Cortex of kidney (tissue), 1 donor: ENCODE measurements at places on chromosomes 11 and 22.

DNA sequence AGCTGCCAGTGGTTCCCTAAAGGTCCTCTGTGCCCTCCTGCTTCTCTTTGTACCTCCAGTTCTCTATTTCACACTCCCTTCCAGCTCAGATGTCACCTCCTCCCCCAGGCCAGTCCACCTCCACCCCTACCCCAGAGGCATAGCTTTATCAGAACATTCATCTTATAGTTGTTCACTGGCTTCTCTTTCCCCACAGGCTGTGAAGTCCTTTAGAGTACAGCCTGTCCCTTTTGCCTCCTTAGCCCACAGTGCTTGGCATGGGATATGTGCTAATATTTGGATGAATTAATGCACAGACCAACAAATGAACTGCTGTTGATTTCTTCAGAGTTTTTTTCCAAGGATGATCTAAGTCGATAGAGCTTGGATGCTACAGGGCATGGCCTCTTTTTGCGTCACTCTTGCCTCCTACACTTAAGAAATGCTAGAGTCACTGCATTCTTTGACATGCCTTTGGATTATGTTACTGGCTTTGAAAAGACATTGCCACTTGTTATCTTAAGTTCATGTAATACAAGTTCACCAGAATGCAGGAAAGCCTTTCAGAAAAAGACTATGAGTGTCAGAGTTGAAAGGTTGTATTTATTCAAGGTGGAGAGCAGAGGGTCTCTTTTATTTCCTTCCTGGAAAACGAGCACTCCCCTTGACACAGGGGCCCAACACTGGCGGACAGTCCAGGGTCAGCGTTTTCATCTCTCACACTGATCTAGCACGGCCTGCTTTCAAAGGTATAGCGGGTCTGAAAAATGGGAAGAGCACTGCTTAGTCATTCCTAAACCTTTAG is 75.7 kb downstream of the PISD start:
- no peak for DNase-seq

DNA sequence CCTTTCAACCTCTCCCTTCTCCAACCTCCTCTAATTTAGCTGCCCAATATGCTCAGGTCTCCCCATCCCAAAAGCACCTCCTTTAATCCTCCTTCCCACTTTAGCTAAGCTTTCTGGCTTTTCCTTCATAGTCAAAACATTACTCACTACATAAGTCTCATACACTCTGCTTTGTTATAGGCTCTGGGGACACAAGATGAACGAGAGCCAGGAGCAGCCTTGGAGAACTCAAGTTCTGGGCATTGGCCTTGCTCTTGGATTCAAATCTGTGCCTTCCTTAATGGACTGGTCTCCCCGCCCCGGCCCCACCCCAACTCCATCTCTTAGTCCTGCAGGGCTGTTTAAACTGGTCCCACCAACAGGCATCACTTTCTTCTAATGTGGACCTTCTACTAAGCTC is 11.4 kb upstream of the HPX start:
- DNase-seq = no peak

DNA sequence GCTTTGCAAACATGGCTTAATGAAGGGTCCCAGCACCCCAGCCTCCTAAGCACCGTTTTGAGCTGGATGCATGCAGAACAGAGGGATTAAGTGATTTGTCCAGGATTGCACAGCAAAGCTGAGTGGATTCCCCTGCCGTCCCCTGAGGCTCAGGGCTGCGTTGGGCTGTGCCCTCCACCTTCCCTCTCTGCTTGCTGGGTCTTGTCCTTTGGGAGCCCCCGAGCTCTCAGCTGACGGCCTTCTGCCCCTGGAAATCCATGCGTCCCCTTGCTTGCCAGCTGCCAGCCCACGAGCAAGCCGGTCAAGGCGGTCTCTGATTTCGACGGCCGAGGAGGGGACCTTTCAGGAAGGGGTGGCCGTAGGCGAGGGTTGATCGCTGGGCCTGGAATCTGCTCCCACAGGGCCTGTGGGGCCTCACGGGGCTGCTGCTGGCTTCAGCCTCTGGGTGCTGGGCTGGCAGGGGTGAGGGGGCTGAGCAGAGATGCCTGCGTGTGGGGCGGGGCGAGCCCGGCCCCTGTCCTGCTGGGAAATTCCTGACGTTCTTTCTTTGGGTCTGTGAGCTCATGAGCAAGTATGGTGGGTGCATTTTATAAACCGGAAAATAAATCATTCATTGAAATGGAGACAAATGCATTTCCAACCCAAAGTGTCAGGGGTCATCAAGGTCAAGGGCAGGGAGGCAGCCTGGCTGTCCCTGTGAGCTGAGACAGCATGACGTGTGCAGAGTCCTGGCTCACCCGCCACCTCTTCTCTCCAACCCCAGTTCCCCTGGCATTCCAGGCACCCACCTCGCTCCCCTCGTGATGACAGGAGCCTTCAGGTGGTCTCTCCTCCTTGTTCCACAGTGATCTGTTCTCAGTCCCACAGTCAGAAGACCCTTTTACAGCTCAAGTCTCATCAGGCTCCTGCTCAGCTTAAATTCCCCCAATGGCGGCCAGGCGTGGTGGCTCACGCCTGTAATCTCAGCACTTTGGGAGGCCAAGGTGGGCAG is 28.1 kb downstream of the FGF4 start:
- DNase-seq = no peak

- no peak for DNase-seq
Observed at GRCh38 chr22:49719046-49719445, 108.6 kb downstream of the BRD1 start.

DNA sequence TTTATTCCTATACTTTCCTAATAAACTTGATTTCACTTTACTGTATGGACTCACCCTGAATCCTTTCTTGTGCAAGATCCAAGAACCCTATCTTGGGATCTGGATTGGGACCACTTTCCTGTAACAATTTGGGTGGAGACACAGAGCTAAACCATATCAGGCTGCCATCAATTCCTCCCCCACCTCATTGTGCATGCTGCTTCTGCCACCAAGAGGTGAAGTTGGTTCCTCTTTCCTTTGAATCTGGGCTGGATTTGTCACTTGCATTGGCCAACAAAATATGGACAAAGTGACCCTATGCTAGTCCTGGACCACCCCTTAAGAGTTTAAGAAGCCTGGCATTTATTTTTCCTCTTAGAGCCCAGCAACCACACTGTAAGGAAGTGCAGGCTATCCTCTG is 39.4 kb upstream of the CEP295 start:
- no peak for DNase-seq

DNA sequence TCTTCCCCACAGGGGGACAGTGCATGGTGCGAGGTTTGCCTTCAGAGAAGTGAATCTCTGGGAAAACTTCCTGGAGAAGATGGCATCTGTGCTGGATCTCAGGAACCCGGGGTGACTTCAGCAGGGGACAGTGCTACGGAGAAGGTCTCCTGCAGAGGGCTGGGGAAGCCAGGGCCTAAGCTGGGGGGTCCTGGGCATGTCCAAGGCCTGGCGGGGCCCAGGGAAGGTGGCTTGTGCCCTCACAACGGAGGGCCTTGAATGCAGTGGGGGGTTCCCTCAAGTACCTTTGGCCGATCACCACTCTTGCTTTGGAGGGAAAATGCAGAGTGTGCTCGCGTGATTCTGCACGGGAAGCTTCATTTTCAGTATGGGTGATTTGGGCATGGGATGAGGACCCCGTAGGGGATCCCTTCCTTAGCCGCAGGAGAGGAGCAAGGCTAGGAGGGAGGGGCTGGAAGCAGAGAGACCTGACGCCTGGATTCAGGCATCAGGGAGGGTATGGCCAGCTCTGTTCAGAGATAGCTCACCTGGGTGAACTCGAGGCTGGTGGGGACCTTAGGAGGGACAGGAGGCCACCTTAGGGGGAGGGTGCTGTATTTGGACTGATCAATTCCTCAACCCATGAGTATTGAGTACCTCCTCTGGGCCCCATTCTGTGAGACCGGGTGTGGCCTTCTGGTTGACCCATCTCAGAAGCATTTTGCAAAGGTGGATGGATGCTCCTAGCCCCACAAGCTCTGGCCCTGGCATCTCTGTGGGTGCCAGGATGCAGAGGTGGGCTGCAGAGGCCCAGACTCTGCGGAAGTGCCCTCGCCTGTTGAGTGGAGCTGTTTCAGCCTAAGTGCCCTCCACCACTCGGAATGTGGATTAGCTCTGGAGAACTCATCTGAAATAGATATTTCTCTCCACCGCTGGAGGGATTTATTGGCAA is 529.4 kb downstream of the TBC1D22A start:
- no peak for DNase-seq

GRCh38 chr22:22856364-22856763 is 31.3 kb upstream of the IGLL5 start:
- DNase-seq = no peak

DNA sequence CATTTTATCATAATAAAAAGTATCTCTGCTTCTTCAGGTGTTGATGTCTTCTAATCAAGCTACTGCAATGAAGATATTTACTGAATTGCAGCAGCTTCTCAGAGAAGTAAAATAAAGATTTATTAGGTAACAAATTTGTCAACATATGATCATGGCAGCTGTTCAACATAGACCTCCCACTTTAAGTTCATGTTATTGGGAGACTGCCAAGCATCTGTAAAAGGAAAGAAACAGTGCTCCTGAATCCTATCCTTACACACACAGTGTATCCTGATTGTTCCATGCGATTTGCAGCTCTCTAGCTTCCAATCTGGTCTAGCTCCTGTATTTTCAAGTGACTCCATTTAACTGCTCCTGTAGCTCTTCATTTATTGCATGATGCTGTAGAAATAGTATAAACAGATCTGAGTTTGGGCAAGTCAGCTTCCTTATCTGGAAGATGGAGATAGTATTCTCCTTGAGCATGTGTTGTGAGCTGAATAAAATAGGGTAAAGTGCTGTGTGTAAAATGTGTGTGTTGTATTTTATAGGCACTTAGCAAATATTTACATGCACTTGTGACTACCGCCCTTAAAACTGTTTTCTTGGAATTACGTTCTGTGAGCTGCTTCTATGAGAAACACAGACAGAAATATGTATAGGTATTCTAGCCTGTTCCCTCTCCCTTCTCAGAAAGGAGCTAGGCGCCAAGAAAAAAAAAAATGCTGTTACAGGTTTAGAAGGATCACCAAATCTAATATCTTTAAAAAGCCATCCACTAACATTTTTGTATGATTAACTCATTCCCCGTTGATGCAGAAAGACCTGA is 290.6 kb downstream of the JRKL start:
- no peak for DNase-seq

- no peak for DNase-seq
Observed at GRCh38 chr11:11708256-11708655, 86.5 kb upstream of the GALNT18 start.

DNA sequence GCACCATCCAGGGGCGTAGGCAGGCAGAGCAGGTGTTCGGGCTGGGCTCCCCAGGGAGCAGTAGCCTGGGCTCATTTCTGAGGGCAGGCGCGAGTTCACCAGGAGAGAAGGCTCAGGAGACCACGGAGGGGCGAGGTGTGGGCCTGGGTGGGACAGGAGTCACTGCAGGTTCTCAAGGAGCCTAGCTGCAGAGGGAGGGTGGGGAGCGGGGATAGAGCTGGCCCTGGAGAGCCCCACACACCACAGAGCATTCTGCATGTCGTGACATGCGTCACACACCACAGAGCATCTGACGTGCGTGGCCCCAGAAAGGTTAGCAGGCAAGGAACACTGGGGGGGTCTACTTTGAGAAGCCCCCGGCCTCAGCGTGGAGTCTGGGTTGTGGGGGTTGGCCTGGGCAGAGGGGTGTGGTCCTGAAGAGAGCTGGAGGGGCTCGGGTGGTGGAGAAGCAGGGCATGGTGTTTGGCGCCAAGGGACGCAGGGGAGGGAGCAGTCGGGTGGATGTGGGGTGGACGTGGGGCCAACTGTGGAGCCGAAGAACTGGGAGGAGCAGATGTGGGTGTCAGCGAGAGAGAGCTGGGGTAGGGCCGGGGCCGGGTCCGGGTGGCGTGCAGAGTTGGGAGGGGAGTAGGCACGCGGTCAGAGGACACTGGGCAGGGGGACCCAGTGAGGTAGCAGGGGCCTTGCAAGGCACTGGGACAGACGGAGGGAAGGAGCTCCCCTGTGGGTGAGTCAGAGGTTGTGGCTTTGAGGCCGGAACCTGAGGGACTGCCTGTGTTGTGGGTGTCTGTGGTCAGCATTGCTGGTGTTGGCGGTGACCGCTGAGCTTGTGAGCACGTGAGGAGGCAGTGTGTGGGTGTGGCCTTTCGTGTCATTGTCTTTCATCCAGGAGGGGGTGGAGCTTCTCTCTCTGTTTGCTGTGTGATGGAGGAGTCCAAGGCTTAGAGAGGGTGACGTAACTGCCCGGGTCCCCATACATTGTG is 25.5 kb downstream of the CTTN start:
- no peak for DNase-seq

- DNase-seq = no peak
Observed at GRCh38 chr11:27618281-27618915, 81.9 kb downstream of the BDNF start.

GRCh38 chr11:25993016-25993415 is 338.9 kb upstream of the ANO3 start:
- DNase-seq = no peak

- DNase-seq = no peak
Observed at GRCh38 chr11:66719111-66719872, 9.7 kb downstream of the SPTBN2 start.

- DNase-seq = no peak
Observed at GRCh38 chr22:40180403-40180802, 2.7 kb downstream of the TNRC6B start.

DNA sequence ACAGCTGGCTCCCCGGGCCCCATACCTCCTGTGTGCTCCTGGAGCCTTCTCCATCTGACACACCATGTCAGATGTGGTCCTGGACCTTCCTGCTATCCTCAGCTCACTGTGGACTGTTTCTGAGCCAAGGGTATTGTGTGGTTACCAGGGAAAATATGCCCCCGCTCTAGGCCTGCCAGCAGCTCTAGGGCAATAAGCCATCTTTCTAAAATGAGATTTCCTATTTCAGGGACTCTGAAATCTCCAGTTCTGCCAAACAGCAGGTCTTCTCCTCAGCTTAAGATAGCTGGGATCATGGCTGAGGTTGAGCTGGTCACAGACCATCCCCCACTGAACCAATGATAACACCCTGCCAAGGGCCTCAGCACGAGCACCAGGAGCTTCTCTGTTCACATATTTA is 227.6 kb downstream of the ST3GAL4 start:
- DNase-seq = no peak
